ENCODE measurements at places on chromosomes 16 and 17.

DNA sequence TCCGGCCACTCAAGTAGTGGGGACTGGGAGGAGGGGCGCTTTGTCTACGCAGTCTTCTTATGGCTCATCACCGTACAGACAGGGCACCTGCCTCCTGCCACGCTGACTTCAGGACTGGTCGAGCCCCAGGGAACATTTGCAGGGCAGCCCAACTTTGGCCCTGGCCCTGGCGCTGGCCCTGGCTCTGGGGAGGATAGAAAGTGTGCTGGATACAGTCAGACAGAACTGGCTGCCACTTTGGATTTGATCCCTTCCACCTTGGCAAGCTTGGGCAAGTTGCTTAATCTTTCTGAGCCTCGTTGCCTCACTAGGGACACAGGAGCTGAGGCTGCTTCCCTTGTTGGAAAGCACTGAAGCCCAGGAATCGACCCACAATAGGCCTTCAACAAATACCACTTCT, 13.6 kb downstream of the LGALS9 start:
- DNase-seq, result no peak

DNA sequence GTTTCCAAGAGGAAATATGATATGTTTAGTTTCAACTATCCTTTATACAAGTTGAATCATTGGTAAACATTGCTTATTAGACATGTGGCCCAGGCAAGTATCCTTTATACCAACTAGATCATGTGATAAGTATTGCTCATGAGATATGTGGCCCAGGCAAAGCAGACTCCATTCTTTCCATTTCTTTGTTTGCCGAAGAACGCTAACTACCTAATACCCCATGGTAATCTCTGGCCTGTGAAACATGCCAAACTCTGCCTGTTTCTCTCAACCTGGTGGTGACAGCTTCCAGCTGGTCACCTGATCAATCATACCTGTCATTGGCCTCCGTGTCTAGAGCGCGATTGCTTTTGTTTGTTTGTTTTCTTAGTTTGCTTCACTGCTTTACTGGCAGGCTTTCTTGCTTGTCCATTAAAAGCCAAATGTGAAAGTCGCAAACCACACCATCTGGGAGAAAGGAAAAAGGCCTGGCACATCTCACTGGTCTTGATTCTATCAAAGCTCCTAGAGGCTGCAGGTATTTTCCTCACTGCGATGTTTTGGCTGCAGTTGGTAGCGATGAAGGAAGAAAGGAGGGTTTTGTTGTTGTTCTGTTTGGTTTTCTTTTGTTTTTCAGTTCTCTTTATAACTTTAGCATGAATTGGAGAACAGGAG, 686.2 kb downstream of the KCNJ2 start:
- no peak for DNase-seq

GRCh38 chr17:82947051-82947991, 107.5 kb upstream of the ZNF750 start:
- DNase-seq, result peak; percentile 28

- no peak for DNase-seq
These were observed 18.7 kb downstream of the KRT9 start for GRCh38 chr17:41553176-41553575.

GRCh38 chr16:26599785-26600104, 467.0 kb upstream of the C16orf82 start:
- no peak for DNase-seq

DNA sequence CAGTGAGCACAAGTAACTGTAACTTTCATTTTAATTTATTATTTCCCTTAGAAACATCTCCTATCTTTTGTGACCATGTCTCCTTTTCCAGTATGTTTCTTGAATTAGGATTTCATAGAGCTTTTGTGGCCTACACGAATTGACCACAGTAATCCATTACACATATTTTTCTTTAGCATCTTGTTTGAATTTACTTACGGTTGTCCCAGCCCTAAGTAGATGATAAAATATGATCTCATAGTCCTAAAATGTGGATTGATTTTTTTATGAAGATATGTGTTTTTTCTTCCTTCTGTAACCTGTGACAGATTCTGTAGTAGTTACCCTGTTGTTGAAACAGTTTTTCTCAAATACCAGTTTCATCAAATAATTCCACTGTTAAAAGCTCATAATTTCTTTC, 61.5 kb downstream of the NF1 start:
- no peak for DNase-seq

GRCh38 chr16:63614429-63614828, 1507.4 kb downstream of the CDH11 start:
- DNase-seq, result no peak

GRCh38 chr16:57231821-57232350, 13.2 kb upstream of the ARL2BP start:
- no peak for DNase-seq

- no peak for DNase-seq
These were observed 684 bp downstream of the SLX4 start for GRCh38 chr16:3610698-3611145.

- DNase-seq, result no peak
These were observed 59.5 kb downstream of the ZNF778 start for GRCh38 chr16:89277049-89277448.

DNA sequence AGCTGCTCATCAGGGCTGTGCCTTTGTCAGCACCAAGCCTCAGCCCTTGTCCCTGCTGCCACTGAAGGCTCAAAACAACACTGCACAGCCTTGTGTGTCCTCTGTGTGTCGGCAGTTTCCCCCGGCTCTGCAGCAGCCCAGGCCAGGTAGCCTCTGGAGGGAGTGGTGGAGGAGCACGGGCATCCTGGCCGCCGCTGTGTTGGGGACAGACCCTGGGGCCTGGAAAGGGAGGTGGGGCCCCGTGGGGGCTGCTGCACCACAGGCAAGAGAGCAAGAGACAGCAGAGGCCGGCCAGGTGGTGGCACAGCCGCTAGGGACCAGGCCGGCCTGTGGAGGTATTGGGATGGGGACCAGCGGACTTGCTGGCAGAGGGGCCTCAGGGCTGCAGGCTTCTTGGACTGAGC, 96.9 kb upstream of the ZNF750 start:
- DNase-seq, result no peak

DNA sequence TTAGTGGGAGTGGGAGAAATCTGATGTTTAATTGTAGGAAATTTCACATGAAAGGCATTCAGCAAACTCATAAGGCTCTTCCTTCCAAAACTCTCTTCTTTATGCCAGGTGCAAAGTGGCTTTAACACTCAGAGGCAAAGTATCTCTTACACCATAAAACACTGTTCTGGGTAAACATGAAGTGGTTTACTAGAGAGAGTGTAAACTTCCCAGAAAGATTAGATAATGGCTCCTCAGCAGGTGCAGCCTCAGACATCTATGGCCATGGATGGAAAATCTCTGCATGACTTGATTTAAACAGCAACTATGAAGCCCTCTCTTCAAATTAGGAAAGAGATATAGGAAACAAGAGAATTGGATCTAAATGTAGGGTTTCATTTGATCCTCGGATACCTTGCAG, 583.1 kb upstream of the SALL1 start:
- DNase-seq, result no peak

GRCh38 chr16:15055141-15056053, 477 bp downstream of the NTAN1 start:
- peak; percentile 37 for DNase-seq

DNA sequence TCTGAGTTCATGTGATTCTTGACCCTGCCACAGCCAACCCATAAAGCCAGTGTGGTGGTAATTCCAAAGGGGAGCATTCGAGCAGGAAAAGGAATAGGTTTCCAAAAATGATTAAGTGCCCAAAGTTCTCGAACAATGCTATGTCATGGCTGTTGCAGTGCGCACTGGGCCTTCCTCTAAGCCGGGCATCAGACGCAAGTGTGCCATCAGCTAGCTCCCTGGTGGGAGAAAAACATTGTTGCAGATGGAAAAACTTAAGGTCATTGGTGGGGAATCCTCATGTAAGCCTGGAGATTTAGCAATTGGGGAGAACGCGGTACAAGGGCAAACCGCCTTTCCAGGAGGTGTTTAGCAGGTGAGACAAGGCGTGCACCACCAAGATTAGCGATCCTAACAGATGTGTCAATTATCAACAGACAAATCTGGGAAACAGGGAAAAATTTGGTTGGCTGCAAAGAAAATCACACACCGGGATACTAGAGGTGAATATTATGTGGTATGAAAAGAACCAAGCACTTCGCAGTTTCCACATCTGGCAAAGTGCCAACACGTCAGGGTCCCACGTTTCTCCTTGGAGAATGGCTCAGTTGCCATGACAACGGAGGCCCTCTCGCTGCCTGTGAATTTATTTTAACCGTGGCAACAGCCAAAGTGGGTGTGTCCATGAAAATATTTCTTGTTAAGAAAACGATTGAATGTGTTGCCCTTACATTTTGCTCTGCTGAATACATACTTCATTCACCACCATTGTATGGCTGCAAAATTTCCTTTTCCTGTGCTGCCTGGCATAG, 118.5 kb upstream of the CACNG5 start:
- DNase-seq, result no peak

DNA sequence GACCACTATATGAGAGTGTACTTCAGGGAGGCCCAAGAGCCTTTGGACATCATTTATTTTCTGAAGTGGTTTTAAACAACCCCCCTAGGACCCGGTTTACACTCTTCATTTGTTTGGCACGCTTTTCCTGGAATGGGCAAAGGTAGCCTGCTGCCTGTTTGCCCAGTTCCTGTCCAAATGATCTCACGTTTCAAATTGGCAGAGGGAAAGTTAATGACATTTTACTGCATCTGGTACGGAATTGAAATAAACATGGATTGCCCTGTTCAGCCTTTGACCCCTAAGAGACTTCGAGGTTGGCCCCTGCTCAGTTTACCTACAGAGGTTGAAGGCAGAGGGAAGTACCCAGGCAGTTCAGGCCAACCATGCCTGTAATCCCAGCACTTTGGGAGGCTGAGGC, 5.8 kb upstream of the RPRML start:
- DNase-seq, result no peak

GRCh38 chr16:79372503-79373184, 227.9 kb downstream of the MAF start:
- DNase-seq, result no peak

DNA sequence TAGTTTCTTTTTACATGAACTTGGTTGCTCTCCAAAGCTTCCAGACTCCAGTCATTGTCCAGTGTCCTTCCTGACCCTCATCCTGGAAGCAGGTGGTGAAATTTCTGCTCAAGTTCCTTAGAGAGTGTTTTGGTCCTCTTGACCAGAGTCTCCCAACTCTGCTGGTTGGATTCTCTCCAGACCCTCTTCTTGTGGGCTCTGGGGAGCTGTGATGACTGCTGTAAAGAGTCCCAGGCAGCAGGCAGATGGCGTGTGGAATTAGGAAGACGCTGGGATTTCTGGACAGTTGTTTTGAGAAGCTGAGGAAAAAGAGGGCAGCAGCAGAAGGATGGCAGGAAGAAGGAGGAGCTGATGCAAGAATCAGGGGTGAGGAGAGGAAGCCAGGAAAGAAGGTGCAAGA, 1.6 kb upstream of the SEZ6 start:
- DNase-seq, result no peak

- DNase-seq, result no peak
These were observed 129.2 kb upstream of the MYOCD start for GRCh38 chr17:12536472-12536871.

DNA sequence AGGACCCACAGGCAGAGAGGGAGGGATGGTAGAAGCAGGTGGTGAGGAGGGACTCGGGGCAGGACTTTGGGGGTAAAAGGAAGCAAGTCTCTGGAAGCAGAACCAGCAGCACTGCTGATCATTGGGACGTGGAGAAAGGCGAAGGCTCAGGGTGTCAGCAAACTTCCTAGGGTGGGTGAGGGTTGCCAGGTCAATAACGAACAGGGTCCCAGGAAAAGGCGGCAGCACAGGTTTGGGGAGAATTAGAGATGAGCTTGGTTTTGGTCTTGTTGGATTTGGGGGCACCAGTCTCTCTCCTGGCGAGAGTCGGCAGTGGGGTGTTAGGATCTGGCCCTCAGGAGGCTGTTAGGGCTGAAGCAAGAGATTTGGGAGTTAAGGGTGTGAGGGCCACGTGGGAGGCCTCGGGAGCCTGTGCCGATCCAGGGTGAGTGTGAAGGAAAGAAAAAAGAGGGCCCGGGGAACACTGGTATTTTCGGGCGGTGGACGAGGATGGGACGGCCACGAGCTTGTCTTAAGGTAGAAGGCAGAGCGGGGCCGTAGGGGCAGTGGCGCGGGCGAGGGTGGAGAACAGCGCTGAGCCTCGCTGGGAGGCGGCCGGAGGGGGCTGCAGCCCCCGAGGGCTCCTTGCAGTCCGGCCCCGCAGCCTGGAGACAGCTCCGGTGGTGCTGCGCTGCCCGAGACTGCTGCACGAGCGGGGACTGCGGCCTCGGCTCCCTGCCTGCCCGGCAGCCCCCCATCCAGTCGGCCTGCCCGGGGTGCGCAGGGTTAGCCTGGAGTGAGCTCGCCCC, 765 bp upstream of the ADORA2B start:
- no peak for DNase-seq

DNA sequence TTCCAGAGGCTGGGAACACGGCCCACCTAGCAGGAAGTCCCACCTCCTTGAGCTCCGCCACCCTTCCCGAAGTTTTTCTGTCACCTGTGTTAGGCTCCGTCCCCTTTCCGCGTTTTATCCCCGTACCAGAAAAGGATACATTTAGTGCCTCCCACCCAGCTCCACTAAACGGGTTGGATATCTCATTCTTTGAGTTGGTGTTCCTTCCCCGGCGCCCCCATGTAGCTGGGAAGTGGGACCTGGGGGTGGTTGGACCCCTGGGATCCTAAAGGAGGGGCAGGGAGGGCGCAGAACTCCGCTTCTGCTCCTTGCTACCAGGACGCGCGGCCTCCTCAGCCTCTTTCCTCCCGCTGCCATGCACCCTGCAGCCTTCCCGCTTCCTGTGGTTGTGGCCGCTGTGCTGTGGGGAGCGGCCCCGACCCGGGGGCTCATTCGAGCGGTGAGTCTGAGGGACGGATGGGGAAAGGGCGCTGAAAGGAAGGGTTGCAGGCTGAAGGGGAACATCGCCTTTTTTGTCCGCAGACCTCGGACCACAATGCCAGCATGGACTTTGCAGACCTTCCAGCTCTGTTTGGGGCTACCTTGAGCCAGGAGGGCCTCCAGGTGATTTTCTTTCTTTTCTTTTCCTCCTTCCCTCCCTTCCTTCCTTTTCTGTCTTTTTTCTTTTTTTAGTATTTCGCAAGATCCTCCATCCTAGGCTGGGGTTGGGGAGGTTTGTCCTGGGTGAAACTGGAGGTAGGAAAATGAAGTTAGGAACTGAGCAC, 669 bp downstream of the RNF167 start:
- no peak for DNase-seq

GRCh38 chr16:67462279-67462655, 18.7 kb downstream of the ATP6V0D1 start:
- DNase-seq, result no peak

- no peak for DNase-seq
These were observed 62.7 kb downstream of the KNOP1 start for GRCh38 chr16:19655242-19655777.

Measured in Caco-2 (cell line).